Activated CD4-positive, alpha-beta T cell treated with anti-CD3 and anti-CD28 coated beads for 1 hour (primary cell): ENCODE measurements at places on chromosomes 11 and 22.

DNA sequence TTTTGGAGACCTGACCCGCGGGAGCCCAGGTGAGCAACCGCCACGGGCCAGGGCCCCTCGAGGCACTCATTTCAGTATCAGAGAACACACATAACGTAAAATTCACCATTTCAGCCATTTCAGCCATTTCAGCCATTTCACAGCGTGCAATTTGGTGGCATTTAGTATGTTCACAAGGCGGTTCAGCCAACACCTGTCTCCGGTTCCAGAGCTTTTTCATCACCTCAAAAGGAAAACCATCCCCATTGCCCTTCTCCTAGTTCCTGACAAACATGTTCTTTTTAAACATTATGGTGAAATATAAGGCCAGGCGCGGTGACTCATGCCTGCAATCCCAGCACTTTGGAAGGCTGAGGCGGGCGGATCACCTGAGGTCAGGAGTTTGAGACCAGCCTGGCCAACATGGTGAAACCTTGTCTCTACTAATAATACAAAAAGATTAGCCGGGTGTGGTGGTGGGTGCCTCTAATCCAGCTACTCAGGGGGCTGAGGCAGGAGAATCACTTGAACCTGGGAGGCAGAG lies 119.3 kb downstream of the KCNQ1 start:
- DNase-seq: no peak

DNA sequence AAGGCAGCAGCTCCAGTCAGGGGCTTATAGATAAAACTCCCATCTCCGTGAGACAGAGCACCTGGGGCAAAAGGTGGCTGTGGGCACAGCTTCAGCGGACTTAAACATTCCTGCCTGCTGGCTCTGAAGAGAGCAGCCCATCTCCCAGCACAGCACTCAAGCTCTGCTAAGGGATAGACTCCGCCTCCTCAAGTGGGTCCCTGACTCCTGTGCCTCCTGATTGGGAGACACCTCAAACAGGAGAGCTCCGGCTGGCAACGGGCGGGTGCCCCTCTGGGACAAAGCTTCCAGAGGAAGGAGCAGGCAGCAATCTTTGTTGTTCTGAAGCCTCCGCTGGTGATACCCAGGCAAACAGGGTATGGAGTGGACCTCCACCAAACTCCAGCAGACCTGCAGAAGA lies 279.4 kb downstream of the LARGE1 start:
- no peak for DNase-seq

GRCh38 chr11:116170526-116171120 lies 602.2 kb downstream of the BUD13 start:
- DNase-seq: no peak

GRCh38 chr11:17972987-17973386 lies 39.9 kb downstream of the SERGEF start:
- DNase-seq: no peak

- DNase-seq: no peak
These were observed 46.2 kb downstream of the MACROD1 start for GRCh38 chr11:64119700-64120099.

- no peak for DNase-seq
These were observed 39.6 kb downstream of the LIF start for GRCh38 chr22:30206944-30207343.

DNA sequence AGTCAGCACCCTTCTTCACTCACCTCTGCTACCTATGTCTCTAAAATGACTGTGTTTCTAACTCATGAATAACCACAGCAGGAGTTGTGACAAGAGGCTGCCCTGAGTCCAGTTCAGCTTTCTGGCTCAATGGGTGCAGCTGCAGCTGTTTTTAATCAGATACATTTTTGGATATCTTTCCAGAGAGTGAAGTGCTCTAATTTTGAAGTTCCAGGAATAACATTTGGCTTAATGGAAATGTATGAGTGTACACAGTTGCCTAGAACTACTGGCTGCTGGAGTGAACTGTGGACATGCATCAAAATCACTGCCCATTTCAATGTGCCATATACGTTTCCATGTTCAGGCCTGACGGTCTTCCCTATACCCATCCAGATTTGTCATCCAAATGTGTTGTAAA lies 769.5 kb upstream of the ANO3 start:
- DNase-seq: no peak

DNA sequence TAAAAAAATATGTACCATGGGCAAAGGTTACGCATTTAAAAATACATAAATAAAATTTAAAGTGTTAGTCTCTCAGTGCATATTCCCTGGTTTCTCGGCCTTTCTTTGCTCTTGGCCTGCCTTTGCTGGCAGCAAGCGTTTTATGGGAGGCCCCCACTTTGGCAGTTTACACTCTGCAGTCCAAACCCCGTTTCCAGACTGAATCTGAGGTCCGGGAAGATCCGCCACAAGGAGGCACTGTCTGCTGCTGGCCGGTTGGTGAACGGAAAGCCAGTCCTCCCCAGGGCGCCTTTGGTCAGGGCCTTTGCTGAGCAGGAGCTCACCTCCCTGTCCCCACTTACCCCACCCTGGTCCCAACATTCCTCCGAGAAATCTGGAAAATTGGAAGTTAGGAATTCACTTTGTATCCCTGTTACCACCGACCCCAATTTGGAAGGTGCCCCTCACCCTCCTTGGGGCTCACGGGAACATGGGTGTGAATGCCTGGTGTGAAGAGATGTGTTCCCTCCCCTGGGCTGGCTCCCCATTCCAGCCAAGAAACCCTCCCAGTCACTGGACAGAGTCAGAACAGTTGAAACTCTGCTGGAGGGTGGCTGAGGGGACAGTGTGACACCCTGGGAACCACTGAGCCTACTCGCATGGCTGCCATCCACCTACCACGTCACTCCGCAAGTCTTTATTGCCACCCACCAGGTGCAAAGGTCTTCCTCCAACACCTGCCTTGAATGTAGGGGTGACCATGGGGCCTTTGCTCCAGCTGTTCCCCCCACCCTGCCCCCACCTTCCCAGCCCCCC lies 9.4 kb upstream of the SF1 start:
- DNase-seq: no peak

DNA sequence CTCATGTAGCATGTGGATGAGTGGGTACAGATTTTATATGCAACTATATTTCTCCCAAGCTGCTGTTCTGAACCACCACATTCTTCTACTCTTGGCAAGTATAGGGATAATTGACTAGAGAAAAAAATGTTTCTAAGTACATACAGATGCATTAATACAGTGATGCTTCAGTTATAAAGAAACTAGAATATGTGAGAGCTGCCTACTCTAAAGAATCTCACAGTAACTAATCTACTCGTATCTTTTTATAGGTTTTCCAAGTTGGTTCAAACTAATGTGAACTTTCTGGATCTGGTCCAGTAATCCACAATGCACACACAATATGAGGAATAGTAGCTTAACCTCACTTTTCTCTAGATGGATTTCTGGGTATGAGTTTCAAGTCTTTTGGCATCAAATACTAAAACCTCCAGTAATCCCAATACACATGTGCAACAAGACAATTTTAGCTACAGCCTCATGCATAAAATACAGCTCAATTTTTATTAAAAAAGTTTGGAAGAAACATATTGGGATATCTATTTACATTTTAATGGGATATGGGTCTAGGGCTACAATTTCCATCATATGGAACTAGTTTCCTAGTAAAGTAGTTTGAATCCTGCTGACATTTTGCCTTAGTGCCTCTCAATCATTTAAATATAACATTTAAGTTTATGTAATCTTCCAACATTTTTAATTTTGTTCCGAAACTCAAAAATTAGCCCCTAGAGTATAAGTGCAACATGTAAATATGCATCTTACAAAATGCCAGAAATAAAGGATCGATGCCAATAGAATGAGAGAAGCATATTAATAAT lies 2209.7 kb downstream of the LRRC4C start:
- no peak for DNase-seq

DNA sequence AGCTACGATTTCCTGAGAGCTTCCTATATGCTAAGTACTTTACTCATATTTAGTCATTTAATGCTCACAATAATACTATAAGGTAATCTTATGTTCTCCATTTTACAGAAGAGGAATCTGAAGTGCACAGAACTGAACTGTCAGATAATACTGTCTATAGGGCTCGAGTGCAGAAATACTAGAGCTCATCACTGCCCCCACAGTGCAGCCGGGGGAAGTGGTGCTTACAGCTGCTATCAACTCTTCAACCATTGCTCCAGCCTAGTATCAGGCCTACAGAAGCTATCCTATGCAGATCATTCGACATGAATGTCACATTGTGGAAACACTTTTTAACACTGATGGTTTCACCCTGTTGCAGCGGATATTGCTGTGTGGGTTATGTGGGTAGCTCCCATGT lies 929.9 kb downstream of the NTM start:
- no peak for DNase-seq

DNA sequence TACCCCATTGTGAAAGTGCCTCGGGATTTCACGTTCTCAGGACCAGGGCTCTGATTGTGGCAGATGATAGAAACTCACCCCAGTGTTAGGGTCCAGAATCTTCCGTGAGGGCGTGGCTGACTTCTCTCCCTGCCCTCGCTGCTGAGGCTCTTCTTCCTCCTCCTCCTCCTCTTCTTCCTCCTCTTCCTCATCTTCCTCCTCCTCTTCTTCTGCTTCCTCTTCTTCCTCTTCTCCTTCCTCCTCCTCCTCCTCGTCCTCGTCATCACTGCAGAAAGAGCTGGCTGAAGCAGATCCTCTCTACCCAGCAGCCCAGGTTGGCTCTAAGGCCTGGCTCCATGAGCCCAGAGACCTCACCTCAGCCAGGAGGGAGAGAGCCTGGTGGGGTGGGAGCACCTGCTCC lies 13.5 kb upstream of the CHADL start:
- DNase-seq: no peak

- no peak for DNase-seq
These were observed at the start of gene AMPD3 for GRCh38 chr11:10454878-10455631. Gene AMPD3 (plus strand): TSS chr11:10455264. CDS start chr11:10461520, 6,256 bp downstream.

DNA sequence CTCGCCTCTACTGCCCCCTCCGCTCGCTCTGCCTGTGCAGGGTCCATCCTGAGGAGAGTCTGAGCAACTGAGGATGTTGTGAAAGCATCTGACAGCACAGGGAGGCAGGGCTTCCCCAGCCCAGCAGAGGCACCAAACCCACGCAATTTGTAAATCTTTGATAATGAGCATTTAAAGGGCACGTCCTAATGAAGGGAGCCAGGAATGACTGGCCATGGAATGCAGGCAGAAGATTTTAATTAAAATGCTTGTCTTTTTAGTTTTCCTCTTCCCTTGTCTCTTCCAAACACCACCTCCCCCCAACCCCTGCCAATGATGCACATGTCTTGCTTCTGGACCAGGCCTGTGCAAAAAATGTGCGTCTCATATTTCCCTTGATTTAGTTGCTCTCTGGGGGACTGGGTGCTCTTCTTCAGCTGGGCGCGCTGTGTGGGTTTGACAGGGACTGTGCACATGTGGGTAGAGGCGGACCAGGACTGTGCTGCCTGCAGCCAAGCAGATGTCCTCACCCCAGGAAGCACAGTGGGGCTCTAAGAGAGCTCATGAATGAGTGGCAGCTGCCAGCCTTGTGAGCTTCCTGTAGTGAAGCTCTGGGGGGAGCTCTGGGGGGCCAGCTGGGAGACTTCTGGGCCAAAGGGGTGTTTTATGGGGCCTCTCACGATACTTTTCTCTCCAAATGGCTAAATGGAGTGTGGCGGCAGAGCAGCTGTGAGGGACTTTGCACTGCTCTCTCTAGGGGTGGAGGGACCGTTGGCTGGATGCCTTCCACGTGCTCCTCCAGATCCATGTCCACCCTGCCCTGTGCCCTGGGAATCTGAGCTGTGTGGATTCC lies 273.5 kb downstream of the ST3GAL4 start:
- DNase-seq: no peak

GRCh38 chr11:31714840-31715239 lies 96.3 kb downstream of the PAX6 start:
- no peak for DNase-seq

DNA sequence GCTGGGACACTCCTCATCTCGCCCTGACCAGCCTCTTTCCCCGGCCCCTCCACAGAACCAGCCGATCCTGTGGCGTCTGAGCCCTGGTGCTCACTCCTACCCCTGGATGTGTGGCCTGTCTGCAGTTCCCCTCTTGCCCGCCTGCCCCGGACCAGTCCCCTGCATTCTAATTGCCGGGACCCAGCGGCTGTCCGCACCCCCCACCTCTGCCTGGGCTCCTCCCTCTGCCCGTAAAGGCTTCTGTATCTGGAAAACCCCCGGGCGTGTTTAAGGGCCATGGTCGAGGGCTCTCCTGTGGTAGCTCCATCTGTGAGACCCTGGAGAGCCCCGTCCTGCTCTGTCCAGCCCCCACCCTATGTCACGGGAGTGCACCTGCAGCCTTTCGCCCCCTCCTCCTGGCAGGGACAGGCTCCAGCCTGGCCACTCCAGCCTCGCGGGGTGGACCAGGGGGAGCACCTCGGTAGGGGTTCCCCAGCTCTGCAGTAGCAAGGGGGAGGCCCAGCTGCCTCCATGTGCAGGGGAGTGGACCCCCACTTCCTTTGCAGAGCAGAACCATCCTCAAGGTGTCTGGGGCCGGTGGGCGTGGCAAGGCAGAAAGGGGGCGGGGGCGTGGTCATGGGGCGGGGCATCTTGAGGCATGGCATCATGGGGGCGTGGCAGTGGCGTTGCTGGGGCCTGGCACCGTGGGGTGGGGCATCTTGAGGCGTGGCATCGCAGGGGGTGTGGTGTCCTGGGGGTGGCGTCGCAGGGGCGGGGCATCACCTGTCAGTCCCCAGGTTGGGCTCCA lies 430.4 kb downstream of the TBC1D22A start:
- DNase-seq: peak; percentile 7

GRCh38 chr11:7573193-7573557 lies 59.4 kb downstream of the PPFIBP2 start:
- DNase-seq: no peak

- DNase-seq: no peak
These were observed 358.3 kb upstream of the CTSC start for GRCh38 chr11:88695689-88696414.

GRCh38 chr11:17740649-17741235 lies 6.2 kb downstream of the KCNC1 start:
- no peak for DNase-seq

DNA sequence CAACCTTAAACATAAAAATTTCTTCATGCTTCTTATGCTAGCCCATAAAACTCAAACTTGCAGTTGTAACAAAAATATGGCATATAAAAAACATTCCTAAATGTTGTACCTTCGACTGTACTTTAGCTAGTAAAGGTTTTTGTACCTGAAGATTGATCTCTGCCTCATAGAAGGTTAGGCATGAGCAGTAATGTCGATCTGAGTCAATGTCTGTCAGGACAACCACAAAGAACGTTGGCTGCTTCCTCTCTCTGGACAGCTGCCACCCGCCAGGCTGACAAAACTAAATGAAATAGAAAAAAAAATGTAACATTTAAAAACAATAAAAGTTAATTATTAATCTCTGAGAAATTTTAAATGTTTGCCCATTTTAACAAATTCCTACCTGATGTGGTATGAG lies 251.3 kb downstream of the SBF2 start:
- DNase-seq: no peak

DNA sequence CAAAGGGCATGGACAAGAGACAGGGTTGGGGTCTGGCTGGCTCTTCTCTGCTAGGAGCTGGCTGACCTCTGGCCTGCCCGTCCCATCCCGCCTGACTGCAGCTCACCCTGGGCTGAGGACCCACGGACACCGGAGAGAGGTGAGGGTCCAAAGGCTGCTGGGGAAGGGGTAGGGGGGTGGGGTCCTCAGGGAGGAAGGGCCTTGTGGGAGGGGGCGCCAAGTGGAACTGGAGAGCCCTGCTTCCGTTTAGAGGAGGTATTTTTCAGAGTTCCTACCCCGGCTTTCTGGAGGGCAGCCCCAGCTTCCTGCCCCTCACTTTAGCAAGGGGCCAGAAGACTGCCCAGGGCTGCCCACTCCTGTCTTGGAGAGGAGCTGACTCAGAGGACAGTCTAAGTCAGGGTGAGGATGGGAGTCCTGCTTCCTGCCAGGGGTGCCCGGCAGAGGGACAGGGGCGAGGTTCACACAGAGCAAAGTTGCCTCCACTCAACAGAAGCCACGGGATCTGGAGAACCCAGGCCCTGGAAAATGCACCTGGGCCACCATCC lies 7.1 kb downstream of the LARGE2 start:
- no peak for DNase-seq
